ENCODE measurements at places on chromosomes 3 and 15. TPM values are rescaled to one million over a fixed set of nuclear protein-coding genes. Genes with fewer than 3 reads are reported as not detected.

The PLA2G4B gene
- total RNA-seq, result 0.13 TPM

- peak; percentile 40 for DNase-seq
These were observed 225.9 kb upstream of the C2CD4B start for GRCh38 chr15:62390791-62391640.

GRCh38 chr3:187377842-187378241, 9.7 kb downstream of the RTP4 start:
- no peak for DNase-seq

DNA sequence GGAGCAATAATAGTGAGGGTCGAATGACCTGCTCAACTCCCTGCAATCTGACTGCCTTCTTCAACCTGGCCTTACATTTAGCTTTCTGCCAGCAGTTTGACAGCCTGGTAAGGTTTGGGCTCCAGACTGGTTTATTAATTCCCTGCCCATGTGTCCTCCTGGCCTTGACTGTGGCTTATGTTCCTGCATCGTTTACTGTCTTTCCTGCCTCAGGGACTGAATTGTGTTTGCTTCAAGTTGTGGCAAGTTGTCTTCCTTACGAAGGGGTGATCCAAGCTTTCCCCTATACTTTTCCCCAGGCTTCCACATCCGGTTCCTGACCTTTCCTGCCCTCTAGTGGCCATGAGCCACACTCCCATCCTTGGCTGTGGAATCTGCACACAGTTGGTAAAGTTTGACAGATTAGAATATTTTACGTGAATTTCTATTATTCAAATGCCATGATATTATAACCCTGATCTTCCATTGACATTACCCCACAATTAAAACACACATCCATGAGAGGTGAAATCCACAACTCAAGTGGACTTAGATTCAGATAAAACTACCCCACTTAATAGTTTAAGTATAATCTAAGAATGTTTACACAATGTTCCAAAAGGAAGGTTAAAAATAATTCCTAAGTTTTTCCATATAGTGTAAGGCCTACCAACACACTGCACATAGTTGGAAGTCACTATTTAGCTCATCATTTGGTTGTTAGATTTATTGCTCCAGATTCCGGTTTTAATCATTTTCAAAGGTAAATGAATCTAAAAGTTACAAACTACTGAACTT, 95.7 kb downstream of the NEDD4 start:
- peak; percentile 81 for DNase-seq

- DNase-seq, result no peak
These were observed at the start of gene ATP8B4 for GRCh38 chr15:50119063-50120040. Gene ATP8B4 (minus strand): TSS chr15:50119233. CDS start chr15:50106966, 12,267 bp downstream.

The MKRN3 gene
- total RNA-seq, result not detected

- DNase-seq, result peak; percentile 69
These were observed 41.5 kb downstream of the DLG1 start for GRCh38 chr3:197256836-197257444.

The PDZRN3 gene
- 0.13 TPM for total RNA-seq

The CNTN6 gene
- not detected for total RNA-seq

The PXYLP1 gene
- total RNA-seq, result 0.76 TPM

Measured in dermis microvascular lymphatic vessel endothelial cell (primary cell).